ENCODE measurements at places on chromosomes 16 and 17. TPM values are rescaled to one million over a fixed set of nuclear protein-coding genes. Genes with fewer than 3 reads are reported as not detected.

DNA sequence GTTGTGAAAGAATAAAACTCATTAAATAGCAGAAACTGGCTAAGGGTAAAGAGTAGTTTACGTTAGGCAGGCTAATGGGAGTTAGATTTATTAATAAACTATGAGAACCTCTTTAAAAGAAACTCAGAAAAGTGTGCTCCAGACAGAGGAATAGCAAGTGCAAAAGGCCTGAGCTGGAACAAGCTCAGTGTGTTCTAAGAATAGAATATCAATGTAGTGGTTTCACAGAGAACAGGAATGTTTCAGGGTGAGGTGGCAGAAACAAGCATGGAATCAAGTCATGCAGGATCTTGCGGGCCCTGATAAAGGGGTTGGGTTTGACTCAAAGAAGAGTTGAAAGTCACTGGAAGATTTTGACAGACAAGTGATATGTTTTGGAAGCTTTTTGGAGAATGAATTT is 164.0 kb upstream of the HS3ST3A1 start:
- H3K27me3 ChIP-seq, result no peaks in the 10 kb centered on the region
- H3K27ac ChIP-seq, result peak overlapping the region; percentile 73
- DNase-seq, result no peak
- no peaks in the 10 kb centered on the region for H3K4me1 ChIP-seq
- no peak overlapping the region for H3K4me3 ChIP-seq

DNA sequence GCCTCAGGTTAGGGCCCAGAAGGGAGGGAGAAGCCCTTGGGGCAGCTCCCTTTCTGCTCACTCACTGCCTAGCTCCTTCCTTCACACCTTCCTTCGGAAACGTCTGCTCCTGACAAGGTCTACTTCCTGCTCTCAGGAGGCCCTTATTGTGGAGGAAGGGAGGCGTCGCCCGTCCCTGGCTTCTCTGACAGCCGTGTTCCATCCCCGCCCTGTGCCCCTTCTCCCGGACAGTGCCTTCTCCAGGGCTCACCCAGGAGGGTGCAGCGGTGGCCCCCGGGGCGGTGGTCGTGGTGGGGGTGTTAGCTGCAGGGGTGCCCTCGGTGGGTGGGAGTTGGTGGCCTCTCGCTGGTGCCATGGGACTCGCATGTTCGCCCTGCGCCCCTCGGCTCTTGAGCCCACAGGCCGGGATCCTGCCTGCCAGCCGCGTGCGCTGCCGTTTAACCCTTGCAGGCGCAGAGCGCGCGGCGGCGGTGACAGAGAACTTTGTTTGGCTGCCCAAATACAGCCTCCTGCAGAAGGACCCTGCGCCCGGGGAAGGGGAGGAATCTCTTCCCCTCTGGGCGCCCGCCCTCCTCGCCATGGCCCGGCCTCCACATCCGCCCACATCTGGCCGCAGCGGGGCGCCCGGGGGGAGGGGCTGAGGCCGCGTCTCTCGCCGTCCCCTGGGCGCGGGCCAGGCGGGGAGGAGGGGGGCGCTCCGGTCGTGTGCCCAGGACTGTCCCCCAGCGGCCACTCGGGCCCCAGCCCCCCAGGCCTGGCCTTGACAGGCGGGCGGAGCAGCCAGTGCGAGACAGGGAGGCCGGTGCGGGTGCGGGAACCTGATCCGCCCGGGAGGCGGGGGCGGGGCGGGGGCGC is 231.9 kb downstream of the SEC14L1 start:
- H3K4me3 ChIP-seq, result peak overlapping the region; percentile 81
- H3K4me1 ChIP-seq, result peaks cover 46% of the 10 kb centered on the region
- H3K27ac ChIP-seq, result peak overlapping the region; percentile 99

DNA sequence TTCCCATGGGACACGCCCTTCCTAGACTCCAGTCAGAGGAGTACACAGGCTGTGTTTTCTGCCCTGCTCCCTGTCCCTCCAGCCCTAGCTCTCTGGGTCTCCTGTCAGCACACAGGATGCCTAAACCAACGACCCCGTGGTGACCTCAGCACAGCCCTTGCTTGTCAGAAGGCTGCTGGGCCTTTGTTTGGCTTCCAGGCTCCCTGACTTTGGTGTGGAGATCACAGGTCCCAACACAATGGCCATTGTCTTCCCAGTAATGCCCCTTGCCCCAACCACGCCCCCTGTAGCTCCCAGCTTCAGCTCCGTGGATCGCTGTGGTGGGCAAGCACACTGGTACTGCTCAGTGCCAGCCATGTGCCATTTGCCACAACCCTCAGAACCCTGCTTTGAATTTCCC is 15.0 kb downstream of the HNF1B start:
- no peak for DNase-seq
- H3K27ac ChIP-seq, result no peak overlapping the region
- H3K27me3 ChIP-seq, result peaks cover 9% of the 10 kb centered on the region
- no peaks in the 10 kb centered on the region for H3K36me3 ChIP-seq

- DNase-seq, result no peak
- H3K4me3 ChIP-seq, result no peak overlapping the region
- no peak overlapping the region for H3K27ac ChIP-seq
- no peaks in the 10 kb centered on the region for H3K36me3 ChIP-seq
Measured at GRCh38 chr16:24257958-24258357, 1.8 kb downstream of the CACNG3 start.

- H3K27ac ChIP-seq, result no peak overlapping the region
- DNase-seq, result no peak
Measured at GRCh38 chr17:74385201-74385600, 17.9 kb downstream of the GPR142 start.

DNA sequence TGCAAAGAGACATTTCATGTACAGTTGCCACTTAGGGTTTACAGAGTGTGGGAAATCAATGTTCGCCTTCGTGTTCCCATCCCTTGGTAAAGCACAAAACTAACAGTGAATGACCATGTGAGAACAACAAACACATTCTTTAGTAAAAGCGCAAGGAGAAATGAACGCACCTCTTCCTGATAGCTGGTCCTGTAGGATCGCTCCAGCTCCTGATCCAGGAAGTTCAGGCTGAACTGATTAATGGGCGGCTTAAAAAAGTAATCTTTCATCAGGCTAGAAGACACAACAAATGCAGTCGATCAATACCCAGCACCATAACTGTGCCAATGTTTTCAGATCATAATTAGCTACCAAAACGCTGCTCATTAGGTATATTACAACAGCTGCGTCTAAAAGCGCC is 108.3 kb upstream of the CREBBP start:
- no peaks in the 10 kb centered on the region for H3K36me3 ChIP-seq
- H3K27ac ChIP-seq, result no peak overlapping the region
- H3K4me1 ChIP-seq, result no peaks in the 10 kb centered on the region
- no peak overlapping the region for H3K4me3 ChIP-seq
- no peak for DNase-seq

- H3K4me3 ChIP-seq, result no peak overlapping the region
- no peaks in the 10 kb centered on the region for H3K36me3 ChIP-seq
- no peaks in the 10 kb centered on the region for H3K27me3 ChIP-seq
- no peak for DNase-seq
Measured at GRCh38 chr17:72711521-72712310, 380.8 kb downstream of the SLC39A11 start.

DNA sequence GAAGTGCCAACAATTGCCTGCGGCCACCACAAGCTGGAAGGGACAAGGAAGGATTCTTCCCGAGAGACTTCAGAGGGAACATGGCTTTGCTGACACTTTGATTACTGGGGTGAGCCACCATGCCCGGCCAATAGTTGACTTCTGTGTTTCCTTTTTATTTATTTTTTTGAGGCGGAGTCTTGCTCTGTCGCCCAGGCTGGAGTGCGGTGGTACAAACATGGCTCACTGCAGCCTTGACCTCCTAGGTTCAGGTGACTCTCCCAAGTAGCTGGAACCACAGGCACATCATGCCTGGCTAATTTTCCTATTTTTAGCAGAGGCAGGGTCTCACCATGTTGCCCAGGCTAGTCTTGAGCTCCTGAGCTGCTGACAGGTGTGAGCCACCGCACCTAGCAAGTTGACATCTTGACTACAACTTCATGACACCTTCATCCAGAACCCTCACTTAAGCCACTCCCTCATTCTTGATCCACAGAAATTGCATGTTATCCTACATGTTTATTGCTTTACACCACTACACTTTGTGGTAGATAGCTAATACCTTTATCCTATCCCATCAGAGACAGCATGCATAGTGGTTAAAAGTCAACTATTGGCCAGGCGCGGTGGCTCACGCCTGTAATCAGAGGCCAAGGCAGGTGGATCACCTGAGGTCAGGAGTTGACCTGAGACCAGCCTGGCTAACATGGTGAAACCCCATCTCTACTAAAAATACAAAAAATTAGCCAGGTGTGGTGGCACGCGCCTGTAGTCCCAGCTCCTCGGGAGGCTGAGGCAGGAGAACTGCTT is 16.1 kb upstream of the GPRC5C start:
- H3K4me1 ChIP-seq, result no peaks in the 10 kb centered on the region
- H3K4me3 ChIP-seq, result no peak overlapping the region
- H3K27ac ChIP-seq, result no peak overlapping the region
- no peaks in the 10 kb centered on the region for H3K27me3 ChIP-seq
- H3K36me3 ChIP-seq, result no peaks in the 10 kb centered on the region
- no peak for DNase-seq

DNA sequence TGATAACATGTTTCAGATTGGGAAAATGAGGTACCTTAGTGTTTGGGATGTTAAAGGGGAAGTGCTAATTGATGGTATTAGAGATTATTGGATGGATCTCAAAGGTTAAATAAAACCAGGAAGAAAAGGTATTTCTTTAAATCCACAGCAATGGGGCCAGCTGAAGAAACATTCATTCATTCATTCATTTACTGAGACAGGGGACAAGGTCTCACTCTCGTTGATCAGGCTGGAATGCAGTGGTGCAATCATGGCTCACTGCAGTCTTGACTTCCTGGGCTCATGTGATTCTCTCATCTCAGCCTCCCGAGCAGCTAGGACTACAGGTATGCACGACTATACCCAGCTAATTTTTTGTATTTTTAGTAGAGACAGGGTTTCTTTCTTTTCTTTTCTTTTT is 19.8 kb downstream of the EARS2 start:
- peaks cover 9% of the 10 kb centered on the region for H3K4me1 ChIP-seq
- no peak overlapping the region for H3K27ac ChIP-seq
- H3K4me3 ChIP-seq, result no peak overlapping the region
- no peak for DNase-seq
- H3K36me3 ChIP-seq, result peaks cover 31% of the 10 kb centered on the region
- no peaks in the 10 kb centered on the region for H3K27me3 ChIP-seq

GRCh38 chr17:38798614-38799500 is 499 bp downstream of the PIP4K2B start:
- peak; percentile 49 for DNase-seq
- H3K36me3 ChIP-seq, result no peaks in the 10 kb centered on the region
- peak overlapping the region; percentile 99 for H3K4me3 ChIP-seq
- peak overlapping the region; percentile 98 for H3K27ac ChIP-seq
- H3K4me1 ChIP-seq, result peaks cover 40% of the 10 kb centered on the region
- no peaks in the 10 kb centered on the region for H3K27me3 ChIP-seq

DNA sequence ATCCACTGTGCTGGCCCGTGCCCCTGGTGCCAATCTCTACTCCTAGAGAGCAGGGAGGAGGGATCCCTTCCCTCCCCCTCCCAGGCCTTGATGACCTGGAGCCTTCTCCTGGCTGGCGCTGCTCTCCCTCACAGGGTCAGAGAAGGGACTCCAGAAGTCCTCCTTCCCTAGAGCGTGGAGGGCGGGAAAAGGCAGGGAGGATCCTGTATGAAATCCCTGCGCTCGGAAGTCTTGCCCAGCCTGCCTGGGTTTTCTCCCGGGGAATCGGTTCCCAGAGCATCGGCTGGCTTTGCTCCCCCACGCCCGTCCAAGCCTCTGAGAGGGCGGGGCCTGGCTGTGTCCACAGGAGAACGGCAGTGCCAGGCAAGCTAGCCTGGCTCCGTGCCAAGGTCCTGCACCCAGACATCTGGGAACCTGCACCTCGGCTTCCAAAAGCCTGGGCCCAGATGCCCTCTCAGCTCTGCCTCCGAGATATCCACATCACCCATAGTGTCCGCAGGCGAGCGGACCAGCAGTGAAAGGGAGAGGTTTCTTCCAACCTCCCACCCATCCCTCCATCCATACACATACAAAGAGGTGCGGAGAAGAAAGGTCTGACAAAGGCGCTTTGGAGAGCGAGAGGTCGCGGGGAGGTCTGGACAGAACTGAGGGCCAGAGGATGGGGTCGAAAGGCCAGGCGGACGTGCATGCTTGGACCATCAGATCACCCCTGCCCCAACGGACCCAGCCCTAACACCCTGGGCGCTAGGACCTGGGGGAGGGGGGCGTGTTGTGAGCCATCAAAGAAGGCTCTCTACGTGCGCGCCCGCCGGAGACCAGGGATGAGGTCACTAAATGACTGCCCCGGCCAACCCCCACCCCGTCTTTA is 1.1 kb downstream of the MPP2 start:
- H3K27me3 ChIP-seq, result no peaks in the 10 kb centered on the region
- peaks cover 21% of the 10 kb centered on the region for H3K4me1 ChIP-seq
- no peaks in the 10 kb centered on the region for H3K36me3 ChIP-seq
- H3K4me3 ChIP-seq, result peak overlapping the region; percentile 83
- peak; percentile 83 for DNase-seq

DNA sequence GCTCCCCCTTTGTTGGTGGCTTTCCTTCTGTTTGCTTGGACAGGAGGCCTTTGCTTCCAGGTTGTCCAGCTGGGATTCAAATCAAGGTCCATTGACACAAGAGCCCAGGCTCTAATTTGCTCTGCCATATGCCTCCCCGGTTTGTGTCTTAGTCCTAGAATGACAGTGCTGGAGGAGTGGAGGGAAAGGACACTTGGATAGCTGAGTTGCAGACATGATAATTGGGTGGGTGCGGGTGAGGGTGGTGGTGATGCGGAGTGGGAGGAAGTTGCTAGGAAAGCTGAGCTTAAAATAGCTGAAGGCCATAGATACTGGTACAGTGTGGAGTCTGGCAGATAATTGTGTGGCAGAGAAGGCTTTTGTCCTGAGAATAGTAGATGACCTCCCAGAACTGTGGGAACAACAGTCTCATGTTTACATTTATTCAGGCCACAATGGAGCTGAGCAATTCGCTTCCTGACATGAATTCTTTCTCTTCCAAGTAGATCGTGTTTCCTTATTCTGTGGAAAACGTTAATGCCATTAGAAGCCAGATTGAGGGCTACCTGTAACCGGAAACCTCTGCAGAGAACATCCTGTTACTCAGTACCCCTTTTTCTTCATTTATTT is 23.8 kb downstream of the SEC14L1 start:
- peak overlapping the region; percentile 82 for H3K27ac ChIP-seq
- H3K27me3 ChIP-seq, result no peaks in the 10 kb centered on the region
- peaks cover 55% of the 10 kb centered on the region for H3K4me1 ChIP-seq
- no peak for DNase-seq
- H3K4me3 ChIP-seq, result no peak overlapping the region

- no peak overlapping the region for H3K27ac ChIP-seq
- no peaks in the 10 kb centered on the region for H3K4me1 ChIP-seq
- DNase-seq, result no peak
- H3K36me3 ChIP-seq, result no peaks in the 10 kb centered on the region
Measured at GRCh38 chr16:50636753-50637374, 44.2 kb downstream of the SNX20 start.

MFAP4 gene
- 53.9 TPM for total RNA-seq

TMEM238L gene
- not detected for total RNA-seq

CDC6 gene
- total RNA-seq, result 0.57 TPM

TSNAXIP1 gene
- 0.82 TPM for total RNA-seq

PSMD12 gene
- total RNA-seq, result 58.2 TPM

ALDH3A1 gene
- total RNA-seq, result not detected

PIK3R5 gene
- total RNA-seq, result 1.3 TPM

TMEM100 gene
- total RNA-seq, result 7.8 TPM

SLC12A3 gene
- total RNA-seq, result not detected

ASGR1 gene
- not detected for total RNA-seq

UTS2R gene
- 2.3 TPM for total RNA-seq

WSB1 gene
- total RNA-seq, result 94.2 TPM

SLC16A6 gene
- total RNA-seq, result 0.55 TPM

C17orf113 gene
- total RNA-seq, result 1.1 TPM
